ENCODE measurements at places on chromosomes 1 and 21. TPM values are rescaled to one million over a fixed set of nuclear protein-coding genes. Genes with fewer than 3 reads are reported as not detected.

- no peak for DNase-seq
Observed at GRCh38 chr1:156104861-156105832, 9.4 kb upstream of the LMNA start.

DNA sequence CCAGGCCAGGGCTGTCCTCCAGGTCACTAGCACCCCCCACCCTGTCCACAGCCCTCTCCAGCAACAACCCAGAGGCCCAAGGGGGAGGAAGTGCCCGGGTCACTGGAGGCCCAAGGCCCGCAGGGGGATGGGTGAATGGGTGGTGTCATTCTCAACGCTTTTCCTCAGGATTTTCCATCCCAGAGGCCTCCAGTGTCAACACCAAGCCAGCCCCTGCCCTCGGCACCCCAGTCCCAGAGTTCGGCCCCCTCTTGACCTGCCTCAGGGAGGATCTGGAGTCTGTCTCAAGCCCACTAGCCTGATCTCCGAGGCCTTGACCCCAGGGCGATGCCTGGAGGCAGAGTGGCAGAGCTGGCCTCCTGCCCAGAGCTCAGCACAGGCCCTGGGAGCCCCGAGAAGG lies 5.1 kb downstream of the TMEM82 start:
- DNase-seq: no peak

DNA sequence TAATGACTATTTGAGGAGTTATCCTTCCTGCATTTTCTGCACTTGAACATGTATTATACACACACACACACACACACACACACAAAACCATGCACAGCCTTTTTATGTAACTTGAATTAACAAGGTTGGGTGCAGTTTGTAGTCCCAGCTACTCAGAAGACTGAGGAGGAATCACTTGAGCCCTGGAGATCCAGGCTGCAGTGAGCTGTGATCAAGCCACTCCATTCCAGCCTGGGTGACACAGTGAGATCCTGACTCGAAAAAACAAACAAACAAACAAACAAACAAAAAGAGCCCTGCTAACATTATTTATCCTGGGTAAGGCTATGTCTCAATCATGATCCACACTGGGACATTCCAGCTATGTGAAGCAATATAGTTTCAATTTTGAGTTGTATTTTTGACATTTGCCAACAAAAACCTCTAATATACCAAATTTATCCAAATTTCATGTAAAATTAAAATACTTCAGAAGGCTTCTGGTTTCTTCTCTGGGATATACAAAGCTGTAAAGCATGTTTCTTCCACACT lies 156.8 kb downstream of the NTPCR start:
- no peak for DNase-seq

- peak; percentile 20 for DNase-seq
Observed at GRCh38 chr1:17161137-17161740, 42.0 kb upstream of the PADI2 start.

GRCh38 chr21:26751305-26751704 lies 93.9 kb downstream of the ADAMTS1 start:
- DNase-seq: no peak

- DNase-seq: no peak
Observed at GRCh38 chr1:53530550-53530949, 71.4 kb downstream of the DMRTB1 start.

DNA sequence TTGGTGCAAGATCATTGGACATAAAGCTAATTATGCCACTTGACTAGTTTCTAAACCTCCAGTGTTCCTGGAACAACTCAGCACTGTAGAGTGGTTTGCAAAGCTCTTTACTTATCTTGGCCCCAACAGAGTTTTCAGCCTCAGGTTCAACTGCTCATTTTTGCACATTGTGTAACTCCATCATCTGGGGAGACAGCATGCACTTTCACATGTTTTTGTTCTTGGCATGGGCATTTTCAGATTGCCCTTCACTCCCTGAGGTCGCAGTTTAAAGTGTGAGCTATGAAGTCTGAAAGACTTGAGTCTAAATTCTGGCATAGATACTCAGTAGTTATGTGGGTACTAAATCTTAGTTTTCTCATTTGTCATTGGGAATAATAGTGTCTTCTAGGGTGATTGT lies 5.1 kb downstream of the USP16 start:
- DNase-seq: no peak

DNA sequence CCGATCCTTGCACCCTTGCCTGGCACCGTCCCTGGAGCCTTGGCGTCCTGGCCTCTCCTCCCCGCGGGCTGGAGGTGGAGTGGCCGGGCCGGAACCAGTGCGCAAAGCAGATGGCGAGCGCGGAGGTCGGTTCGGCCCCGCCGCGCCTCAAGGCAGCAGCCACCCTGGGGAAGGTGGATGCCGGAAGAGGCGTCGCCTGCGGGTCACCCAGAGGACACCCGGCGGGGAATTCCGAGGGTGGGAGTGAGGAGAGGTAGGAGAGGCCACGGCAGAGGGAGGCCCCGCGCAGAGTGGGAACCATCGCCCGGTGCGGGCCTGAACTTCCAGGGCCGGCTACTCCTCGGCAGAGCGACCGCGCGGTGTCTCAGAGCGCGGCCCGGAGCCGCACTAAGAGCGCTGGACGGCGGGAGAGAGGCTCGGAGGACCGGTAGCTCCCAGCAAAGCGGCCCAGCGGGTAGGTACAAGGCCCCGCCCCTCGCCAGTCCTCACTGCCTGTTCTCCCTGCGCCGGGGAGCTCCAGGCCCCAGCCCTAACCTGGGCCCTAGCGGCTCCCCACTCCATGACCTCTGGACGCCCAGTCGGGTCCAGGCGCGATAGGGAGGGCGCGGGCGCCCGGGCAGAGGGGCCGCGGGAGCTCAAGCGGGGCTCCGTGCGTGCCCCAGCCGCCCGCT lies at the start of gene RNF207:
TSS of gene RNF207 (plus strand) at position 271 of the 671 bp plus-strand sequence. CDS start 417 bp downstream, outside the sequence.
- DNase-seq: peak; percentile 56

GRCh38 chr21:32096411-32096810 lies 182.4 kb downstream of the MIS18A start:
- no peak for DNase-seq

DNA sequence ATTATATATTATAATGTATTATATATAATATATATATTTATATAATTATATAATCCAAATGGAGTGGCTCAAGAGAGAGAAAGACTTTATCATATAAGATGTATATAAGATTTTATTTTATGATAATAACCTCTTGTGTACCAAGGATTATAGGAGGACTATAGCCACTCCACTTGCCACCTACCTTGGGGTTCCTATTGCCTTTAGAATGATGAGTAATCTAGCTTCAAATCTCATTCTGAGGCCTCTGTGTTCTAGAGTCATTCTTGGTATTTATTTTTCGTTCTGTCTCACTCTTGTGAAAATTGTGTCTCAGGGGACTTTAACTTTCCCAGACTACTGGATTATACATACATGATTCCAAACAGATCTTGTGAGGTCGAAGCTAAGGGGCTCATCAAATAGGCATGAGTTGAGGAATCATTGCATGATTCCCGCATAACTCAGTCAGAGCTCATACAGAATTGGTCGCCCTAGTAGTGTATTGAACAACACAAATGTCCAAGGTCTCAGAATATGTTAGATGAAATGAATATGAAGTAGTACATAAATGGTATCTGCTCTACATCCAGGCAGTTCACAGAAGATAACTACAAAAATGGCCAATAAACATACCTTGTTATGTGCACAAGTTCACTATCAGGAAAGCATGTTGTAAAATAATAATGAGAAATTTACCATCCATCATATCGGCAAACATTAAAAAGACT lies 159.5 kb upstream of the RNPC3 start:
- DNase-seq: no peak

GRCh38 chr1:79355090-79355489 lies 348.6 kb upstream of the ADGRL4 start:
- DNase-seq: no peak

- no peak for DNase-seq
Observed at GRCh38 chr1:85118751-85119150, 70.5 kb upstream of the MCOLN3 start.

GRCh38 chr1:26031611-26032220 lies 10.1 kb downstream of the EXTL1 start:
- DNase-seq: no peak

GRCh38 chr1:210496063-210496462 lies 167.4 kb downstream of the HHAT start:
- no peak for DNase-seq

DNA sequence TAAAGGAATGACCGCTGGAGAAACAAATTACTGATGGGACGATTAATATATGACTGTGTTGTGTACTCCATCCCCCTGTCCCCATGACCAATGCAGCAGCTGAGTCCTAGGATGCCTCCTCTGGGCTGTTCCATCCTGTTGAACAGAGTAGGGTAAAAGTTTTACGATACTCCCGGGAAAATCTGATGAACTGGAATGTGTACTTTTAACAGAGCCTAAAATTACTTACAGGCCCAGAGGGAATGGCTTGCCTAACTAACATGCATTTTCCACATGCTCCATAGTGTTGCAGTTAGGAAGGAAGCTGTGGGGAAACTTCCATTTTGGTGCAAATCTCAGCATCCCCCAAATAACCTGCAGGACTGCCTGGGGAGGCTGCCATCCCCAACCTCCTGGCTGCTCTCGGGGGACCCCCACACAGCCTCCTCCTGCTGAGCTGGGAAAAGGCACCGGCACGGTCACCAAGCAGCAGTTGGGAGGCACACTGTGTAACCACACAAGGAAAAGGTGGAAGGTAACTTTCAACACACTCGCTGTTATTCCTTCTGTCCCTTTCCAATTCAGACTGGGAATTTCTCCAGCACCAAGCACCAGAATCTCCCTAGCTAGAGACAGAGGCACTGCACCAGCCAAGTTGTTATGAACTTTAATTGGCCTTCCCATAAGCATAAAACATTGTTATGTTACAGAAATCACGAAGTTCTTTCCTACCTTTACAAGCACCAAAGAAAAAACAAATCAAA lies 97.2 kb downstream of the BCAR3 start:
- DNase-seq: no peak

- DNase-seq: no peak
Observed at GRCh38 chr1:11157867-11158266, 31.3 kb upstream of the ANGPTL7 start.

DNA sequence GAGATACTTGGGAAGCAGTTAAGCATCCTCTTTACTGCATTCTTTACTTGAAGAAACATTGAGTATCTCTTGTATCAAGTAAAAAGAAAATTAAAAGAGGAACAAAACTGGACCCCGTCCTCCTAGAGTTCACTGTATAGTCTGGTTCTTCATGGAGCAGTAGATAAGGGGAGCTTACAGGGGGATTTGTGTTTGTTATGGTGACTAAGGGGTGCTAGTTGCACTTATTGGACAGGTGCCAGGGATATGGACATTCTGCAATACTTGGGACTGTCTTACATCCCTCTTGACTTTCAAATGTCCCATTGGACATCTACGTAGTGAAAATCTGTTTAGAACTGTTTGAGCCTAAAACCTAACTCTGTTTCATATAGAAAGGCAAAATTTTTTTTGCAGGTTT lies 67.2 kb downstream of the ALG14 start:
- DNase-seq: no peak

GRCh38 chr1:3609016-3609768 lies 2.1 kb downstream of the MEGF6 start:
- no peak for DNase-seq

DNA sequence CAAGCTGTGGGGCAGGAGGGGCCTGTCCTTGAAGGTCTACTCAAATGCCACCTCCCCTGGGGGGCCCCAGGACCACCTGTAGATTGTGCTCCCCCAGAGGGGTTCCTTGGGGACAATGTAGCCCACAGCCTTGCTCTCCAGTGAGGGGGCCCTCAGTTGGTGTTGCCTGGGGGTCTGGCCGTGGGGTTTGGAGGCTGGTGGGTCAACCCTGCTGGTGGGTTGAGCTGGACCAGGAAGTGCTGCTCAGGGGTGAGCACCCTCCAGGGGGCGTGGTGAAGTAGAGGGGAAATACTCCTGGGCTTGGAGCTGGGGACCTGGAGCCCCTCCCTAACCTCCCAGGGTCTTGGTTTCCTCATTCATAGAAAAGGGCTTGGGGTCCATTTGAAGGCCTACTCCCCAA lies 143.6 kb upstream of the WNT4 start:
- no peak for DNase-seq

DNA sequence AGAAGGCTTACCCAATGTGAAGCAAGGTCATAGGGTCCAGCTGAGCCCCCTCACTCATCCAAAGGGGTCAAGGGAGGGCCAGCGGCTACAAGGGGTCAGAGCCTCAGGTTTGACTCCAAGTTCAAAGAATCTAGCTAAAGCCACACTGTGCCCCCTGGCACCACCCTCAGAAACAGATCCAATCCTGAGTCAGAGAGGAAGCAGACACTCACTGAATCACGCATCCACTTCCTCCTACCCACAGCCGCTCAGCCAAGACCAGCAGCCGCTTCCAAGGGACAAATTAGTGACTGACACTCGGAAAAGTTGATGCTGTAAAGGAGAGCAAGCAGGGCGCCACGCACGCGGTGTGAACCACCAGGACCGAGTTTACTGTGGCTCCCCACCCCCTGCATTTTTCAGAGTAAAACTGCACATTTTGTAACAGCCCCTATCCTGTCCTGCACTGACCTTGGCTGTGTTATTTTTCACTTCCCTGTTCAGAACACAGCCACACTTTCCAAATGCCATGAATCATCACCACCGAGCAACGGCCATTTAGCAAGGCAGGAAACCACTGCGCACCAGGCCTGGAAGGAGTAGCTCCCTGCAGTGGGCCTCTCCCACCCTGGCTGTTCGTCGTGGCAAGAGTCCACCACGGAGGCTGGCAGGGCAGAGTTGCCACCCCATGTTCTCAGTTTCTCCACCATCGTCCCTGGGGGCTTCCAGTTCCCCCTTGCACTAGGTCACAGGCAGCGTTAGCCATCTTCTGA lies 147.8 kb downstream of the TOMM20 start:
- peak; percentile 83 for DNase-seq

- DNase-seq: no peak
Observed at GRCh38 chr1:76256289-76257223, 182.0 kb downstream of the ST6GALNAC3 start.

- no peak for DNase-seq
Observed at GRCh38 chr1:226365831-226366231, 42.1 kb downstream of the PARP1 start.

DNA sequence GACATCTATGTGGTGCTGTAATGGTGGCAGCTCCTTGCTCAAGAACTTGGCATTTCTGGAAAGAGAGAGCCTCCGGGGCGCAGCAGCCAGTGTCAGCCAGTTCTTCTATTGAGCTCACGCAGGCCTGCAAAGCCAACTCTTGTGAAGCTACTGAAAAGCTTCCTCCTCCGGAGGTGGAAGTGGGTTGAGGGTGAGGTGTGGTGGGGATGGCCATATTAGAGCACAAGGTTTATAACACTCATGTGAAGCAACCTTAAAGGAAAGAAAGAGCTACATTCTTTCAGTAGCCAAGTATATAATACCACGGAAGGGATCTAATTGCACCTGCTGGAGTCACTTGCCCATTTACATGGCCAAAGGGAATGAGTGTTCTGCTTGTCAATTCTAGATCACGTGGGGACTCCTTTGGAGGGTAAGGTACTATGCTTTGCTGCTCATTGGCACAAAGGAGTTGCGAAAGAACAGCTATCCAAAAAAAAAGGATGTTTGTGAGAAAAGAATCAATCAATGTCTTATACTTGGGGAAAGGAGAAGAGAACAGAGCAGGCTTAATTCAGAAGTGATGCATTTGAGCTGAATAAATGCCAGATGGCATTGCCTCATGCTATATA lies 18.3 kb upstream of the MAP10 start:
- peak; percentile 30 for DNase-seq

EXTL2 gene
- total RNA-seq: 1.4 TPM

REG4 gene
- not detected for total RNA-seq

OPRD1 gene
- total RNA-seq: not detected

ANGPTL1 gene
- not detected for total RNA-seq

RHCE gene
- total RNA-seq: not detected

KCNK2 gene
- total RNA-seq: not detected

HCN3 gene
- 3.7 TPM for total RNA-seq

ZNF648 gene
- not detected for total RNA-seq

HSD3B1 gene
- total RNA-seq: not detected

TRIM17 gene
- 2.8 TPM for total RNA-seq

RIIAD1 gene
- total RNA-seq: not detected

Data from activated CD4-positive, alpha-beta memory T cell treated with anti-CD3 and anti-CD28 coated beads, Interleukin-2, amount 10 ng/mL, durations not matched to agents 7 days and 5 days (primary cell).